Activated naive CD4-positive, alpha-beta T cell treated with Interleukin-2 at 50 U/mL for 16 hours (primary cell): ENCODE measurements at places on chromosomes 6 and 20.

- DNase-seq = no peak
These were observed 42.7 kb downstream of the FILIP1 start for GRCh38 chr6:75450903-75451302.

DNA sequence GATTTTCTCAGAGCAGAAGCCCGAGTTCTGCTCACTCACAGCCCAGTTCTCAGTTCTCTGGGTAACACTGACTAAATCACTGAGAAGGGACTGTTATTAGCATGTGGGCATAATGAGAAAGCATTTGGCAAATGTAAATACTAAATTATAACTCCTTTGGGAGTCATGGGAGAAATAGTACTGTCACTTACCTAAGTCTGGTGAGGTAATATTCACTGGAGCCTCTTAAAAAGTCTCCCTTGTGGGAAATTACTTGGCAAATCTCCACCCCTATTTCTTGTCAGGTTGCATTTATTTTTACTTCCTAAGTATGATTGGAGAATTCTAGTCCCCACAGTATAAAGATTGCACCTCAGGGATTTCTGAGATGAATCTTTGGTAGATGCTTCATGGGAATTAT, 254.3 kb downstream of the SLC35F1 start:
- no peak for DNase-seq

DNA sequence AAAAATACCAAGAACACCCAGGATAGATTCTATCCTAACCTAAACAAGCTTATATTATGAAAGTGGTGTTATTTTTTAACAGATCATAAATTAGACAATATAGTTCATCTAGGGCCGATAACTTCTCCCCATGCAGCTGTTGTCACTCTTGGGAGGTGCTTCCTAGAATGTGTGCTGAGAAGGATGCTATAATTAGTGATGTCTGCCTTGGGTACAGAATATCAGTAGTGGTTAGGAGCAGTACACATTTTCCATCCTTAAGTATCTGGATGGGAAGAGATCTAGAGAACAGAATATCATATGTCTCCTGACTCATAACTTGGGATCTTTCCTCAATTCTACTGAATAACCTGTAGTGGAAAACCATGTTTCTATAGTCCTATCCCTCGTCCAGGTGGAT, 214.5 kb downstream of the BCKDHB start:
- no peak for DNase-seq

- no peak for DNase-seq
These were observed 141.3 kb upstream of the HMGN3 start for GRCh38 chr6:79375635-79376337.

GRCh38 chr6:32865724-32866443, 11.9 kb downstream of the PSMB9 start:
- DNase-seq = no peak

- no peak for DNase-seq
These were observed 10.7 kb downstream of the MAFB start for GRCh38 chr20:40678286-40678875.

DNA sequence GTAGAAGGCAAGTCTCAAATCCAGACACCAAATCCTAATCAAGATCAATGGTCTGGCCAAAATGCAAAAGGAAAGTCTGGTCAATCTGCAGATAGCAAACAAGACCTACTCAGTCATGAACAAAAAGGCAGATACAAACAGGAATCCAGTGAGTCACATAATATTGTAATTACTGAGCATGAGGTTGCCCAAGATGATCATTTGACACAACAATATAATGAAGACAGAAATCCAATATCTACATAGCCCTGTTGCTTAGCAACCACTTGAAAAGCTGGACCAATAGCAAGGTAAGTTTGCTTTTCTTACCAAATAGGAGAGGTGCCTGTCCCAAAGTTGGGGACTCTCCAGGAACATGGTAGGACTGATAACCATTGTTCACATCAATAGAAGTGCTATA, 2.0 kb downstream of the SEMG2 start:
- no peak for DNase-seq

DNA sequence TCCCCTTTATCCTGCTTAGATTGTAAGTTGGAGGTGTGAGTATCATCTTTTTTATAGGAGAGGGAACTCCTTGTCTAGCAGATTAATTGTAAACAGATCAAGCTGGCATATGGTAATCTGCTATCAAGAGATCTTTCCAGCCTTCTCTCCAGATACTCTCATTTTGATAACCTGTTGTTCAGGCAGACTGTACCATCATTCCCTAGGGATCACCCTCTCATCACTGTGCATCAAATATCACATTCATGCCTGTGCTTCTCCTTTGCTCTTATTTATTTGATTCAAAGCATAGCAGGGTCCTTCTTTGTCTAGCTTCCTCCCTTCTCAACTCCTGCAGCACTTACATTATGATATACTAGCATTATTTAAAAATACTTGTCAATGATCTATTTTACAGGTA, 73.8 kb downstream of the LRRC1 start:
- DNase-seq = no peak

- no peak for DNase-seq
These were observed 437.1 kb downstream of the UTRN start for GRCh38 chr6:144722154-144722737.

DNA sequence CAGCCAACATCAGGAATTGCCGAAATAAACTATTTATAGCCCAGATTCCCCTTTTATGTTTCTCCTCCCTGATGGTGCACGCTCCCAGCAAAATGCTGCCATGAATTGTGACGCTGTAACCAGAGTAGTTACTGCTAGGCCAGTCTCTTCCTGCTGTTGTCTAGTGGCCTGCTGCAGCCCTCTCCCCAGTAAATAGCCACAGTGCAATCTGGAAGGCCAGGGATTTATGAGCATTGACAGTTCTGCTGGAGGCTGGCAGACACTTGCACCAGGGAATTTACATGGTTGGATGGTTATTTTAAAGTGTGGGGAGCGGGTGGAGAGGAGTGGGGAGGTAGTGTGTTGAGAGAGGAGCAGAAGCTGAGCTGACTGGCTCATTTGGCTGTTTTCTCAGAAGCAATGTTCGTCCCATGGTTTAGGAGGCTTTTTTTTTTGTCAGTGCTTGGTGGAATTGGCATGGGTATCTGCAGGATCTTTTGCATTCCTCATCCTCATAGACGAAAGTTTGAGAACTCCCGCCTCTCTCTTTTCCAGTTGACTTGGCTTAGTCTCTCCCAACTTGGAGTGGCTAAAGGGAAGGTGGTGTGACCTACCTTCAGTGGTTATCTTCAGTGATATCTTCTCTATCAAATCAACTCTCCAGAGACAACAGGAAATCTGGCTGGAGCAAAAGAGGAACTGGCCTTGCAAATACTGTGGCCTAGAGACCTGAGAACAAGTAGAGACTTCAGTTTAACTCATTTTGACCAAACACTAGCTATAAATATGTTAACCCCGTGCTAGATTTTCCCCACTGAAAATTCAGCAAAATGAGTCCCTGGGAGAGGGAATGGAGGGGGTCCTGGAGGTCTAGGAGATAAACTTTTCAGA, 99.3 kb upstream of the VSTM2L start:
- no peak for DNase-seq
